ENCODE measurements at places on chromosomes 5 and 9.
A peak's percentile ranks its signal among the peaks of the same experiment; 100 is the strongest.

GRCh38 chr5:165127941-165128340 lies 1622.5 kb downstream of the MAT2B start:
- no peak for DNase-seq

- DNase-seq: peak; percentile 22
Measured at GRCh38 chr9:108784998-108785397, 70.8 kb downstream of the ACTL7B start.

DNA sequence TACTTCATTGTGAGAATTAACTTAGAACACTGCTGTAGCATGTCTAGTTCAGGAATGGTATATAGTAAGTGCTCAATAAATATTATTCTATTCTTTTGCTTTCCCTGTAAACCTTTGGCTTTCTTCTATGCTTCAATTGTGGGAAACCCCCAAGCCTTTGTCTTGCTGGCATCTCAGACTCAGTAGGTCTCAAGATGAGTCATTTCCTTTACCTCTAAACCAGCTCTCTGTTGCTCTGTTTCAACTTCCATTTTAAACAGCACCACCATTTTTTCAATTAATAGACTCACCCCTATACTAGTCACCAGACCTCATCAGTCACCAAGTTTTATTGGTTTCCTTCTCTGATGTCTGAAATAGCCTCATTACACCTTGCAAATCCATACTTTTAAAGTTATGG lies 43.5 kb downstream of the DMAC1 start:
- DNase-seq: no peak

DNA sequence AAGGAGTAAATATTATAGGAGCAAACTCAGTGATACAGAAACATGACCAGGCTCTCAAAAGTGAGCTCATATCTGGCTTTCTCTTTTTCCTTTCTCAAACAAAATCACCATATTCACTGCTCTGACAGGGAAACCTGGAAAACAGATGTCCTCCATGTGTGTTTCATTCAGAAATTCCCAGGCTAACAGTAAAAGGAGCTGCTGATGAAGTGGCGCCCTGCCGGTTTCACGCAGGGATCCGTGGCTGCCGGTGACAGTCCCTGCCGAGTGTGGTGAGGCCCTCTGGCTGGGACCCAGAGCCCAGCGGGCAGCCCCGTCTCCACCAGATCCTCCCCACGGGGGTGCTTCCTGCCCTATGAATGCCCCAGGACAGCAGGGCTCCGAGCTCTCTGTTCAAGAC lies 208.1 kb downstream of the GNA14 start:
- peak; percentile 13 for DNase-seq

DNA sequence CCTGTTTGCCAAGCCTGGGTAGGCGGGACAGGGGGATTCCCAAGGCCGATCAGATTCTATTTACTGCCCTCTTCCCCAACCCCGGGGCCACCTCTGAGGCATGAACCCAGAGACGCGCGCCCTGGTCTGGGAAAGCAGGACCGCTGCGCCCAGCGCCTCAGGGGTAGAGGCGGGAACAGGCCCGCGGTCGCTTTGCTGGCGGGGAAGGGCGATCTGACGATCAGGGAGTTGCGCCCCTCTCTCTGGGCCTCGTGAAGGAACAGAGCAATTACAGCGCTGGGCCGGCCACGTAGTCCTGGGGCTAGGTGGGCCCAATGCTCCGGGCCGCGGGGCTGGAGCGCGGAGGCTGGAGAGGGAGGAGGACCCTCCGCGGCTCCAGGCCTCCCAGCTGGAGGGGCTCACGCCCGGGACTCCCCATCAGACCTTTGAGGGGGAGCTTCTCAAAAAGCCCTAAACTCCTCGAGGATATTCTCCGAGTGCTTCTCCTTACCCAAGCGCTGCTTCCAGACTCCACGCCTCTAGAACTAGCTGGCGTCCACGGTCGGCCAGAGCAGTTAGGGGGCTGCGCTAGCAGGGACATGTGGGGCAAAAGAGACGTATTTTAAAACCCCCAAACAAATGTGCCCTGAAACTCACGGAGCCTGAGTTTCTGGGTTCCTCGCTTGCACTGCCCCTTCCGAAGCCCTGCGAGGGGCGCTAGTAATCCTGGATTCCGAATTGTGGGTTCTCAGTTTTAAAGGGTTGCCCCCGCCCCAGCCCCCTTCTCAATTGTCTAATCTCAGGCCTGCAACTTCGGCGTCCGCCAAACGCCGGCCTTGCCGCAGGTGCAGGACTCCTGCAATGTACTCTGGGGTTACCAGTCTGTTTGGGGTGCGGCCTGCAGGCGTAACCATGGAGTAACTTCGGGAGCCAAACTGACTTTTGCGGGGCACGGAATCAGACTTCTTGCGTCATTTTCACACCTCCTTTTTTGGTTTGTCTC lies 57.6 kb downstream of the TMEM174 start:
- no peak for DNase-seq

DNA sequence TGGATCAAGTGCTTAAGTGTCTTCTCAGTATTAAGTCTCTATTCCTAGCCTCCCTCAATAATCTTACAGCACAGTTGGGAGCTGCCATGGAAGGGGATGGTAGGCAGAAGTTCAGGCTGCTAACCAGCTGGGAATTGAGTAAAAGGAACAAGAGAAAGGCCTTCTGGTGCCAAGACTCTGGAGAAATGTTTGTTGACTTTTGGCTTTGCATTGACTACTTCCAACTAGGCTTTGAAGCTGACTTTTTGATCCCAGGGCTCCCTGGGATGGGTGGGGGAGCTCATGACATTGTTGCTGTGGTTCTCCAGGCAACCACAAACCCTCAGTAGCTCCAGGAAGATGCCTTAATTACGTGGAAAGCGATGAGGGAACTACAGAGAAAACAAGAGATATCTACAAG lies 85.2 kb upstream of the HTR4 start:
- peak; percentile 26 for DNase-seq

GRCh38 chr5:1228120-1228519 lies 2.9 kb downstream of the SLC6A18 start:
- no peak for DNase-seq

DNA sequence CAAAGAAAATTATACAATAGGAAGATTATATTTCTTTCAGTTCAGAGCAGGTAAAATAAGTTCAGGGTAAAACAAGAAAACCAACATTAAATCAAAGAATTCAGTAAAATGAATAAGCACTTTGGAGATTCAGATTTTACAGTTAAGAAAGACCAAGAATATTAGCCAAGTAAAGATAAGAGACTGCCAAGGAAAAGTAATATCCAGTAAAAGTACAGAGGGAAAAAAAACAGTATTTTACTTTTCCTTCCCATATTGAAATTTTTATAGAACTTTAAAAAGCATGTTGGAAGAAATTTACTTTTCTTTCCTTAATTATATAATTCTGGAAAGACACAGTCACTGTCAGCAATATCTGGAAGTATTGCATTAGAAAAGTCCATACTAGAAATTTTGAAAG lies 393.4 kb downstream of the NFIB start:
- DNase-seq: no peak

DNA sequence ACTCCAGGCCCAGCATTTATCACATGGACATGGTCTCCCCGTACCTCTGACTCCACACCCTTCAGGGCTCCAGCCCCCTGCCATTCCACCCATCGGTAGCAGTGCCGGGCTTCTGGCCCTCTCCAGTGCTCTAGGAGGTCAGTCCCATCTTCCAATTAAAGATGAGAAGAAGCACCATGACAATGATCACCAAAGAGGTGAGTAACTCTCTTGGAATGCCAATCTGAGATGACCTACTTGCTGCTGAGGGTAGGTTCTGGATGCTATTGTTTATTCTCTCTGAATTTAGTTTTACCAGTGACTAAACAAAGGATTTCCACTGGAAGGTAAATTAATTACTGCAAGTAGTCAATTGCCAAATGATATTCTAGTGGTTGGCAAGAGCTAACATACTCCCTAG lies 80.8 kb downstream of the TLE4 start:
- no peak for DNase-seq

All from adipocyte (in vitro differentiated cells).